ENCODE measurements at places on chromosomes 16 and 17.

DNA sequence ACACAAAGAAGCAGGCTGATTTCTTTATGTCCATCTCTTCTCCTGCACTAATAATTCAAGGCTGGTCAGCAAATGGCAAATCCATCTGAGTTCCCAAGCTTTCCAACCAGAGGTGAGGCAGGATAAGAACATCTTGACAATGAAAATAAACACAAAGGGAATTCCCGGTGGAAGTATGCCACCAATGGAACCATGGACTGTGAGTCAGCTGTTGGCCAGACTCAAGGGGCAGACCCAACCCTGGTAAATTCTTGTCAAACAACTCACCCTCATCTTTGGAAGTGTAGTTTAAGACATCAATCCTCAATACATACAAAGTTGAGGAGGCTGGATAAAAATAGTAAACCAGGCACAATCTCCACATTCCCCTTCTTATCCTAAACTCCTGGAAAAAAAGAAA, 74.3 kb upstream of the CES5A start:
- DNase-seq: no peak

DNA sequence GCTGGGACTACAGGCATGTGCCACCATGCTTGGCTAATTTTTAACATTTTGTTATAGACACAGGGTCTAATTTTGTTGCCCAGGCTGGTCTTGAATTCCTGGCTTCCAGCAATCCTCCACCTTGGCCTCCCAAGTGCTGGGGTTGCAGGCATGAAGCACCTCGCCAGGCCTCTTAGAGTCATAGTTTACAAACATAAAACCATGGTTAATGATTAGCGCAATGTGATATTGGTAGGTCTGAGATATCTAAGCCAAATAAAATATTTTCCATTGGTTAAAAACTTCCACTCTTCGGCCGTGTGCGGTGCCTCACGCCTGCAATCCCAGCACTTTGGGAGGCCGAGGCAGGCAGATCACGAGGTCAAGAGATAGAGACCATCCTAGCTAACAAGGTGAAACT, 16.6 kb downstream of the TXNDC11 start:
- DNase-seq: no peak

- no peak for DNase-seq
Observed at GRCh38 chr17:6668727-6669425, 17.3 kb downstream of the C17orf100 start.

- DNase-seq: peak; percentile 89
Observed at GRCh38 chr16:30377812-30378235, 3.2 kb downstream of the MYL11 start.

- no peak for DNase-seq
Observed at GRCh38 chr16:844638-845350, 44.3 kb upstream of the GNG13 start.

- DNase-seq: no peak
Observed at GRCh38 chr17:18280766-18281371, 20.4 kb downstream of the MIEF2 start.

GRCh38 chr17:48055531-48056245, 7.5 kb downstream of the NFE2L1 start:
- DNase-seq: no peak

GRCh38 chr16:19583665-19584300, 28.3 kb downstream of the VPS35L start:
- peak; percentile 17 for DNase-seq

- DNase-seq: no peak
Observed at GRCh38 chr17:77507111-77507885, 366.5 kb downstream of the SEC14L1 start.

DNA sequence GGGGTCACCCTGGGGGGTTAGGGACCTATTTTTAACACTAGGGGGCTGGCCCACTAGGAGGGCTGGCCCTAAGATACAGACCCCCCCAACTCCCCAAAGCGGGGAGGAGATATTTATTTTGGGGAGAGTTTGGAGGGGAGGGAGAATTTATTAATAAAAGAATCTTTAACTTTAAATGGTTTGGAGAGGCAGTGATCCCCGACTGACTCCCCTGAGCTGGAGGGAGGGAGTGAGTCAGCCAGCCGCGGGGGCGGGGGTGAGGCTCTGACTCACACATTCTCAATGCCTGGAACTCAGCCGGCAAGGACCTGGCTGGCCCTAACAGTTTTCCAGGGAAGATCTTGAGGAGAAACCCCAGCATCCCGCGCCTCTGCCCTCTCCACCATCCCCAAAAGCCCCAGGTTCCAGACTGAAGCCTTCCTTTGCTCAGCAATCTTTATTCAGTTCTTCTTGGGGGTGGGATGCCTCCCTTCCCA, 1.5 kb downstream of the HCFC1R1 start:
- DNase-seq: peak; percentile 81

DNA sequence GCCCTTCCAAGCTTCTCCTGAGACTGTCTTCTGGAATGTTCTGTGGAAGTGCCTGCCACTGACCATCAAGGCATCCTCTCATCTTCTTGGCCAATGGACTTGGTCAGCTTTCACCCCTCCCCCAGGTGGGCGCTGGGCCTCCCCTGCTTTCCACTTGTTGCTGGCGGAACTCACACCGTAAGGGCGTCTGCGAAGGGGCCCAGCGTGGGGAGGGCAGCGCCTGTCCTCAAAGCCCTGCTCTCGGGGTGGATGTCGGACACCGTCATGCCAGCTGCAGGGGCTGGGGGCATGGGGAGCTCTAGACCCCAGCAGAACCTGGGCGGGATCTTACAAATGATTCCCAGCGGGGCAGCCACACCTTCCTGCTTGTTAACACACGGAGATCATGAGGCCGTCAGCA, 11.6 kb upstream of the ZFPM1 start:
- DNase-seq: no peak

DNA sequence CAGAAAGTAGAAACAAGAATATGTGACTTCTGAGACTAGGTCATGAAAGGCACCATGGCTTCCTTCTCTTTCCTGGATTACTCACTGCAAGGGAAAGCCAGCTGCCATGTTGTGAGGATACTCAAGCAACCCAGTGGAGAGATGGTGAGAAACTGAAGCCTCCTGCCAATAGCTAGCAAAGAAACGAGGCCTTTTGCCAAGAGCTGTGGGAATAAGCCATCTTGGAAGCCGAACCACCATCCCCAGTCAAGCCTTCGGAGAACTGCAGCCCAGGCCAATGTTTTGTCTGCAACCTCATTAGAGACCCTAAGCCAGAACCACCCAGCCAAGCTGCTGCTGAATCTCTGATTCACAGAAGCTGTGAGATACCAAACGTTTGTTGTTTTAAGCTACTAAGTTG, 104.7 kb upstream of the CRHR1 start:
- no peak for DNase-seq

DNA sequence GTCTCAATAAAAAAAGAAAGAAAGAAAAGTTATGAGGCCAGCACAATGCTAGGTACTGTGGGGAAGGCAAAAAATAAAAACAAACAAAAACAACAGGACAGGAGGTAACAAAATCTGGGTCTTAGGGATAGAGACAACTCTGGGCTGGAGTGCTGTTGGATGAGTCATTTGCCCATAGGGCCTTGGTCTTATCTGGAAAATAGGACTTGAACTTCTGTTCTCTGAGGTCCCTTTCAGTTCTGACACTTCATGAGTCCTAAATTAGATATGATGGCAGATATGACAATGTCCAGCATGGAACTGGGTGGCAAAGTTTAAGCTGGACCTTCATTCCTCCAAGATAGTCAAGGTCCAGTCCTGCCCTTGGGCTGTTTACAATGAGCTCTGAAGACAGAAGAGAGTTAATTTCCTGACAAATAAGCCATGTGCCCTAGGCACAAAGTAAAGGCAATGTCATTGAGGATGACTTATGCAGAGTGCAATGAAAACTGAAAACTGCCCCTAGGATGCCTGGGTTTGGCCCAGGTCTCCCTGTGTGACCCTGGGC, 8.9 kb upstream of the HDAC5 start:
- DNase-seq: no peak

DNA sequence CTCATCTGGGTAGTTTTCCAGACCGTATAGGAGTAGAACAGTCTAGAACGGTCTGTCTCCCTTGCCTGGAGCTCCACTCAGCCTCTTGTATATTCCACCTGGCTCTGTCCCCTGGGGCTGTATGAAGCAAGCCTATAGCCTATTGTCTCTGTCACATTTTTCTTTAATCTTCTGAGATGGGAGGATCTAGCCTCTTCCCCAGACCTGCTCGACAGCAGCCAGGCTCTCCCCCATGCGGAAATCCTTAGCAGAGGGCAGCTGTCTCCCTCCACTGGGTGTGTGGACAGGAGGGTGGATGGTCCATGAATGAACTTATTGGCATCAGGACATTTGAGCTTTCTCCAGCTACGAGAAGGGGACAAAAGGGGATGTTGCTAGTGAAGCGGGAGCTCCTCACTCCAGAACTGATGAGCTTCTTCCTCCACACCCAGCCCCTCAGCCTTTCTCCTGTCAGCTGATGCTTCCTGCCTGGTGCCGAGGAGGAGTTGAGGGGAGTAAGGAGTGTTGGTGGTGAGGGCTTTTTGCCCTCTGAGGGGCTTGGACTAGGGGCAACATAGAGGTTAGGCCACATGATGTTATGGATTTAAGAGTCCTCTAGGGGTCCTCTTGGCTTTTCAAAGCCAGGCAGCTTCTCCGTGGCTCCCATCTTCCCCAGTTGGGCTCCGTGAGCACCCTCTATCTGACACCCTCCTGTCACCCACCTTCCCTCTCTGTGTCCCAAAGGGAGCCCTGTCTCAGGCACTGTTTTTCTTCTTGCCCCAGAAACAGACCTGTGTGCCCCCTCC, 28.0 kb downstream of the ARHGAP23 start:
- no peak for DNase-seq
